GM20000 (cell line): ENCODE measurements at places on chromosomes 7 and 10.

DNA sequence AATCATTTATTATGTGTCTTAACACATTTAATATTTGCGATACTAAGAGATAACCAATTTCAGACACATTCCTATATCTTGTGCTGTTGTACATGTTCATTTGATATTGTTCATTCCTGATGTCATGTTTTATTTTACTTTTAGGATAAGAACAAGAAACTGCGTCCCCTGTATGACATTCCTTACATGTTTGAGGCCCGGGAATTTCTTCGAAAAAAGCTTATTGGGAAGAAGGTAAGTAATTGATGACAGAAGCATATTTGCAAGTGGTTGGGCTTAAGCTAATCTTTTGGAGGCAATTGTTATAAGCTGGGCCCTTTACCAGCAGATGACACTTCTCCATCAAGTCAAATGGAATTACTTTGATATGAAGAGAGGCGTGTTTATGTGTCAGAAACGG is 155.3 kb downstream of the SND1 start:
- no peak for DNase-seq

DNA sequence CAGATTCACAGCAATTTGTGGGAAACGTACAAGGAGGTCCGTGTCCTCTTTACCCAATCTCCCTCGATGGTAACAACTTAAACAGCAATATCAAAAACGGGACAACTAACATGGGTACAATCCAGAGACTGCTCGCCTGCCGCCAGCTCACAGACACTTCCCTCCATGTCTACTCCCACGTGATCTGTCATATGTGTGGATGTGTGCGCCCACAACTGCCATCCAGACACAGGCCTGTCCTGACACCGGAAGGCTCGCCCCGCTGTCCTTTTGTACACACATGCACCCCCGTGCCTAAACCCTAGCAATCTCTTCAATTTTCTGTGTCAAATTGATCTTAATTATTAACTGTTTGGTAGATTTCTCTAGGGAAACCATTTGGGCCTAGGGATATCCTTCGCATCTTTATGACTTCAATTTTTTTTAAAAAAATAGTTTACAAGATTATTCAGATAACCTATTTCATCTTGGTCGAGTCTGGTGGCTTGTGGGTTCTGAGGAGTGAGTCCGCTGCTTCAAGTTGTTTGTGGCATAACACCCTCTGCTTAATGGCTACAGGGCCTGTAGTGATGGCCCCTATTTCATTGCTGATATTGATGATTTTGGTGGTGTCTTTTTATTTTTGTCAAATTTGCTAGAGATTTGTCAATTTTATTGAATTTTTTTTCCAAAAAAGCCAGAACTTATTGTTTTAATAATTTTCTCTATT is 260.6 kb downstream of the MAD1L1 start:
- no peak for DNase-seq

DNA sequence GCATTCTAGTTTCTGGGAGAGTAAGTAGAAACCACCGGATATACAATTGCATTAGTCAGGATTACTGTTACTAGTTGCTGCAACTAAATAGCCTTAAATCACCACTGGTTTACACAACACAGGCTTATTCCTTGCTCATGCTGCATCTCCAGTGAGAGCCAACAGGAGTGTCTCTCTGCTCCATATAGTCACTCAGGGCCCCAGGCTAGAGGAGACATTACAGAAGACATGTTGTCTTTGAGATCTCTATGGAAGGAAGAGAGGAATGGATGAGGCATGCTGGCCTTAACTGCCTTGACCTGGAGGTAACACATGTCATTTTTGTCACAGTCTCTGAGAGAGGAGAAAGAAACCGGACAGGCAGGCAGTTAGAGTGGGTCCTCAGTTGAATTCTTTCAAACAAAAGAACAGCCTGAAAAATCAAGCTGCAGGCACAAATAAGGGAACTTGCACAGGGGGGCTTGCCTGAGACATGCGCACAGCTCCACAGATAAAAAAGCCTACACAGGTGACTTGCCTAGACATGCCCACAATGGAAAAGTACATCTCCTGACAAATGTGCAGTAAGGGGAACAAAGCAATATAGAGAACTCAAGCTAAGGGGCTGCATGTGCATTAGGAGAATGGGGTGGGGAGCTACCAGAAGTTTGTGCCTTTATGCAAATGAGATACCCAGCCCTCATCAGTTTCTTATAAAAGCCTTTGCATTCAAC is 348.0 kb downstream of the TYW1 start:
- DNase-seq, result no peak

GRCh38 chr10:127526161-127526560 is 22.9 kb upstream of the NPS start:
- DNase-seq, result no peak

GRCh38 chr10:78520737-78521430 is 487.2 kb downstream of the RPS24 start:
- DNase-seq, result no peak

GRCh38 chr10:123141791-123142700 is 5.9 kb upstream of the HMX2 start:
- DNase-seq, result no peak

DNA sequence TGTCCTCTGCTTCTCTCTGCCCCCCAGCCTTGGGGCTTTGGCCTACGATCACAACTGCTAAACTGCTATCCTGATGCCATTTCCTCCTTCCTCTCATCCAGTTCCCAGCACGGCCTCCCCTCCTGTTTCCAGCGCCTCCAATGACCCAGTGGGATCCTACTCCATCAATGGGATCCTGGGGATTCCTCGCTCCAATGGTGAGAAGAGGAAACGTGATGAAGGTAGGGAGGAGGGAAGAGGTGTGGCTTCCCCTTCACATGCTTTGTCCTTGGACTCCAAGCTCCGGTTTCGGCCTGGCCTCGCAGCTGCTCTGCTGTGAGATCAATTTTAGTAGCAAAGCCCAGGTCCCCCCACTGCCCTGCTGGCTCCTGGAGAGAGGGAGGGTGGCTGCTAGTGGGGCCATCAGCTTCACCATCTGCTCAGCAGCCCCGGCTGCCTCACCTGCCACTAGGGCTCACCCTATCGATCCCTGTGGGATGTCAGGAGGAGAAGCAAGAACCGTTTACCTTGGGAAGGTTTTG is 35.8 kb downstream of the PAX2 start:
- no peak for DNase-seq

DNA sequence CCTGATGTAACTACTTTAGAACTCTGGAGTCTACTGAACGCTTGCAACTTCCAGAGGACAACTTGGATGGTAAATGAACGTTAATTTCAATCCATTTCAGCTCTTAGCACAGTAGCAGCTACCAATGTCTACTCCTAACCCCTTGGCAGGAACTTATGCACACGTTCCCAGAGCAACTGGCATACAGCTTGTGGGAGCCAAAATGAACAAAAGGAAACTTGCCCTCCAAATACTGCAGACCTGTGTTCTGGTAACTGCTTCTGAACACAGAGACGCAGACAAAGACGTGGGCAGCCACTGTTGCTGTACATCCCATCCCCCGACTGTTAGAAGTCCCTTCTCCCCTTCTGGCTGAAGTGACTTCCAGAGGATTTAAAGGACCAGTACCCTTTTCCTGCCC is 61.3 kb downstream of the XPNPEP1 start:
- DNase-seq, result no peak

DNA sequence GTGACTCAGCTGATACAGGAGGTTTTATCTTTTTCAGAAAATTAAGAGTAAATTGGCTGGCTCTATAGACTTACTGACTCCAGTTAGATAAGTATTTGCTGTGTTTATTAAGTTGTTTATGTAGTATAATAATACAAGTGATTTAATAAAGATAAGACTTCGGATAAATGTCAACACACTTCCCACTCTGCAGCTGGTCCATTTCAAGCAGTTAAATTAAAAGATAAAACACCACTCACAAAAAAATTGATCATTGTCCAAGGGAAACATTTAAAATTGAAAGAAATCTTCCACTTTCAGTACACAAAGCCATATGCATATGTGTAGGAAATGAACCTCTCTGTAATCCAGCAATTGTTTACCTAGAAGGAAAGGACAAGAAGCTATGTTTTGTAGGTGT is 106.1 kb upstream of the SP8 start:
- no peak for DNase-seq

DNA sequence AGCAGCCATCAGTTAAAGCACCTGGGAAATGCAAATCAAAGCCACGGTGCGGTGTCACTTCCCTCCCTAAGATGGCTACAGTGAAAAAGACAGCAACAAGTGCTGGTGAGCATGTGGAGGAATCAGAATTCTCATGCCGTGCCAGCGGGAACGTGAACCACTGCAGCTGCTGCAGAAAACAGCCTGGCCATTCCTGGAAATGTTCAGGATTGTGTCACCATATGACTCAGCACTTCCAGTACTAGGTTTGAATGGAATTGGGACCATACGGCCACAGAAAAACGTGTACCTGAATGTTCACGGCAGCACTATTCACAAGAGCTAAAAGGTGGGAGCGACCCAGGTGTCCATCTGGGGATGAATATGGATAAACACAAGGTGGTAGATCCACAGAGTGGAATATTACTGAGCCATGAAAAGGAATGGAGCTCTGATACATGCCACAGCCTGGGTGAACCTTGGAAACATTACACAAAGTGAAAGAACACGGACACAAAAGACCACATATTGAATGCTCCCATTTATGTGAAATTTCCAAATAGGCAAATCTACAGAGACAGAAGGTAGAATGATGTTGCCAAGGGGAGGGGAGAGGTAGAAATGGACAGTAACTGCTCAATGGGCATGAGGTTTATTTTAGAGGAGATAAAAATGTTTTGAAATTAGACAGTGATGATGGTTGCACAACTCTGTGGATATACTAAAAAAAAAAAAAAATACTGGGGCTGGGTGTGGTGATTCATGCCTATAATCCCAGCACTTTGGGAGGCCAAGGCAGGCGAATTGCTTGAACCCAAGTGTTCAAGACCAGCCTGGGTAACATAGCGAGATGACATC is 61.6 kb downstream of the MICALL2 start:
- DNase-seq, result no peak

GRCh38 chr10:26486990-26487850 is 49.1 kb downstream of the APBB1IP start:
- DNase-seq, result peak; percentile 58

DNA sequence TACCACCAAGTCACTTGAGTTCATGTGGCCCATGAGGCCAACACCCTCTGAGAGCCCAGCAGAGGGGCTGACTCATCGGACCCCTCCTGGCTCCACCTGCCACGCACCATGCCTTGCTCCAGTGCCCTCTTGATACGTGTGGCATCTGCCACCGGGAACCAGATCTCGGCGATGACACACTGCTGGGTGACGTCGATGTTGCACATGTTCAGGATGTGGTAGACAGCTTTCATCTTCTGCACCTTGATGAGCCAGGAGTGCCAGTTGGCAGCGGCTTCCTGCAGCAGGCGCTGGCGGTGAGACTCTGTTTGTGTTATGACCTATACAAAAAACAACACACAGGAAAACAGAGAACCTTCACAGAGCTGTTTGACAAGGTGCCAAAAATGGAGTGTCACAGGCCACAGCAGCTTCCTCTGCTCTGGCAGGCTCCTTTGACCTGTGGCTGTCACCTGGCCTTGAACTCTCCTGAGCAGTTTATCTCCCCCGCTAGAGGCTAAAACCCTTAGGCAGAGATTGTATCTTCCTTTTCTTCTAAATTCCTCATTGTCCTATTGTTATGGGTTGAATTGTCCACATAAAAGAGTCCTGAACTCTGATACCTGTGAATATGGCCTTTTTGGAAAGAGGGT is 45.2 kb upstream of the TMEM213 start:
- no peak for DNase-seq

DNA sequence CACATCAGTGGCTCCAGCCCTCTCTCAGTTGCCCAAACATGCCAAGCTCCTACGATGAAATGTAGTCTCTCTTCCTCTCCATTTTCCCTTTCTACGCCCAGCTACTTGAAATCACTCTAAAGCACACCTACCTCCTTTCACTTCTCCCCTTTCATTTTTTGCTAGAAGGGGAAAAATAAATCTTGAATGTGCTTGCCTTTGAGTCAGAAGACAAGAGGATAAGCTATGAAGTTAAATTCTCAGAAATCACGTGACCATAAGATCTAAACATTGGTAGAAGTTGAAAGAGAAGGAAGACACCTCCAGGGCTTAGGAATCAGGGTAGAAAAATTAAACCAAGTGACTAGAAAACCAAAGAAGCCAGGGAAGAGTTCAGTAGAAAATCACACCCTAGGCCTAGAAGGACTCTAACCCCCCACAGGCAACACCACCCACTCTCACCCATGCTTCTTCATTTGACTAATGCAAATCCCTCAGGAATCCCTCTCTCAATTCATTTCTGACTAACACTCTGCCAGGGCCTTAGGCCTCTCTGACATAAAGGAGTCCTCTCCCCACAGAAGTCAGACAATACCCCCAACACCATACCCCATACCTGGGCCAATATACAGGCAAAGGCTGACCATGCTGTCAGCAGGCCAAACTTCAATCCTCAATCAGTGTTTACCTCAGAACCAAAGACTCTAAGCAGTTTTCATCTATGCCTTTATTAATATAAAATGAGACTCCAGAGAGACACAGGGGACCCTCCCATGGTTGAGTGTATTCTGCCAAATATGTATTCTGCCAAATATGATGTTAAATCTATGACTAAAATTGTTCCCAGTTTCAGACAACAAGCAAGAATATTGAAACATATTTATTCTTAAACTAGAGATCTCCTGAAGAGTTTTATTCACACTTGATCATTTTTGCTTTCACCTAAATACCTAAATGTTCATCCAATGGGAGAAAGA is 84.8 kb downstream of the ELMO1 start:
- DNase-seq, result no peak

DNA sequence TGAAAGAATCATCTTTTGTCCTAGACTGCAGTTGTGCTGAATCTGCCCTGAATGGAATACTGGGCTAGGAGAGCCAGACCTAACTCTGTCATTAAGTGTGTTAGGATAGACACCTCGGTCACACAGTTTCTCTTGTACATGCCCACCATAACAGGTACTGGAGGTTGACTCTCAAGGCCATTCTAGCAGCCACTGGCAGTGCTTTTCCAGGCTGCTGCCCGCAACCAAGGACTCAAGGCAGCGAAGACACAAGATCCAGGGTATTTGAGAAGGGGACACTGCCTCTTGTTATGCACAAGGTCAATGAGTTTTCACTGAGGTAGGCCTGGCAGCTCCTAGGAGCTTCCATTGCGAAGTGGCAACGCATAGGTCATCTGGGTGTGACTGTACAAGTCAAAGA is 70.6 kb upstream of the ZNF746 start:
- no peak for DNase-seq

GRCh38 chr10:86443936-86444335 is 77.3 kb upstream of the GRID1 start:
- DNase-seq, result no peak

DNA sequence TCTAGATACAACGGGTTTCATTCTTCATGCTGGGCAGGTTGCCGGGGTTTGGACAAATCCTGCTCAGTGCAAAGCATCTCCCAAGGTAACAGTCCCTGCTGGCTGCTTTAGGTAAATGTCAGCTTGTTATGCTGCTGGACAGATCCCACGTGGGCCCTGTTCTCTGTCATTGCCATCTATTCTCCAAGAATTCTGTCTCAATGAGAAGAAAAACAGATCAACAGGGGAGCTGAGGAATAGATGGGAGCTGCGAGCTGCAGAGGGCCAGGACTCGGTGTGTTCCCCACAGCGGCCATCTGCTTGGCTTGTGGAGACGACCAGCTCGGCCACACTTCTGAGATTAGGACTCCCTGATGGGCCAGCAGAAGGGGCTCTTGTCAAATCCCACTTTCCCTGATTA is 235.2 kb downstream of the DPP6 start:
- no peak for DNase-seq

- DNase-seq, result no peak
These were observed 3.5 kb downstream of the FGFR2 start for GRCh38 chr10:121594623-121595350.
